Breast epithelium (tissue), 4 donors: ENCODE measurements at places on chromosomes 4 and X. TPM values are rescaled to one million over a fixed set of nuclear protein-coding genes. Genes with fewer than 3 reads are reported as not detected.

The PRR32 gene
- not detected for total RNA-seq

The RTL5 gene
- 5.0 TPM for total RNA-seq

The CT45A2 gene
- total RNA-seq, result not detected

The TASL gene
- total RNA-seq, result 0.66 TPM

The PAK3 gene
- 7.5 TPM for total RNA-seq

The DDIT4L gene
- total RNA-seq, result 1.8 TPM

The PLXNB3 gene
- 17.9 TPM for total RNA-seq

The ENPP6 gene
- 0.33 TPM for total RNA-seq
